ENCODE measurements at places on chromosomes 5 and 9.

- no peak for DNase-seq
Measured at GRCh38 chr9:27412963-27413362, 111.1 kb upstream of the IFNK start.

DNA sequence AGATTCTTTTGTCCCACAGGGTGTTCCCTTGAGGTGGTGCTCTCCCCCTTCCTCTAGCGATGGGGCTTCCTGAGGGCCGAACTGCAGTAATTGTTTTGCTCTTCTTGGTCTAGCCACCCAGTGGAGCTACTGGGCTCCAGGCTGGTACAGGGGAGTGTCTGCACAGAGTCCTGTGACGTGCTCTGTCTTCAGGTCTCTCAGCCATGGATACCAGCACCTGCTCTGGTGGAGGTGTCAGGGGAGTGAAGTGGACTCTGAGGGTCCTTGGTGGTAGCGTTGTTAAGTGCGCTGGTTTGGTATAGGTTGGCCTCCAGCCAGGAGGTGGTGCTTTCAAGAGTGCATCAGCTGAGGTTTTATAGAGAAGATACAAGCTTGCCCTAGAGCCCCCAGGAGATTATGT lies 20.4 kb upstream of the CEP72 start:
- DNase-seq = no peak

GRCh38 chr5:126106029-126106428 lies 317.2 kb upstream of the GRAMD2B start:
- DNase-seq = no peak

GRCh38 chr5:153256-153655 lies 38.0 kb upstream of the LRRC14B start:
- no peak for DNase-seq

GRCh38 chr5:158543539-158544387 lies 556.0 kb downstream of the EBF1 start:
- no peak for DNase-seq

GRCh38 chr5:95649274-95649673 lies 2.7 kb downstream of the RFESD start:
- no peak for DNase-seq

- no peak for DNase-seq
Measured at GRCh38 chr9:15642369-15642962, 89.6 kb downstream of the CCDC171 start.

DNA sequence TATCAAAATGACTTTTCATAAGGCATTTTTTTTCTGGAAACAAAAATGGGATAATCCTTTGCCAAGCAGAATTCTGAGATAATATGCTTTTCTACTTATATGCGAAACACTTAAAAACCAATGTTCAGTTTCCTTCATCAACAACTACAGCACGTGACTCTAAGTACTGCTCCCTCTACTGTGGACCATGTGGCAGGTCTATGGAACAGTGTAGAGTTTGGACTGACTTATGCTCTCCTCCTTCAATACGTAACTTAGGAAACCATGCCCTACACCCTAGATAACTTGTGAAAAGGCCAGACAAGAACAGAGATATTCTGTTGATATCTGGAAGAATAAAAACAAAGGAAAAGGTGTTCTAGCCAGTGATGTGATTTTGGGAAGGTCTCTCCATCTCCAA lies 111.3 kb upstream of the GNA14 start:
- DNase-seq = no peak

DNA sequence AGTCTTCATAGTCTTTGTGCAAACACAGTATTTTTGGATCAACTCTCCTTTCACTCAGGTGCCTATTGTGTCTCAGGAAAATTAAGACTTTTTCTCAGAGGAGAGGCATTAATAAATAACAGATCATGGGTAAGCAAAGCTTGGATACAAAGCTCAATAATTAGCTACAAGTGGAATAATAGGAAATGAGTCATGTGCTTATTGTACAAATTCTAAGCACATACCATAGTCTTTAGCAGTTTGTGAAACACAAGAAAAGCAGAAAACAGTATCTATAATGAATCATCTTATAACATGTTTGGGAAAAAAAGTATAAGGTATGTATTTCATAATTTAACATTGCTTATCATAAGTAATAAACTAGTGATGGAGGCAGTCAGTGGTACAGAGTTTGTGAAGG lies 477.0 kb downstream of the CDH10 start:
- no peak for DNase-seq

GRCh38 chr9:90121762-90122161 lies 517.0 kb downstream of the GADD45G start:
- DNase-seq = no peak

GRCh38 chr5:145941448-145942130 lies 5.2 kb downstream of the SH3RF2 start:
- no peak for DNase-seq

DNA sequence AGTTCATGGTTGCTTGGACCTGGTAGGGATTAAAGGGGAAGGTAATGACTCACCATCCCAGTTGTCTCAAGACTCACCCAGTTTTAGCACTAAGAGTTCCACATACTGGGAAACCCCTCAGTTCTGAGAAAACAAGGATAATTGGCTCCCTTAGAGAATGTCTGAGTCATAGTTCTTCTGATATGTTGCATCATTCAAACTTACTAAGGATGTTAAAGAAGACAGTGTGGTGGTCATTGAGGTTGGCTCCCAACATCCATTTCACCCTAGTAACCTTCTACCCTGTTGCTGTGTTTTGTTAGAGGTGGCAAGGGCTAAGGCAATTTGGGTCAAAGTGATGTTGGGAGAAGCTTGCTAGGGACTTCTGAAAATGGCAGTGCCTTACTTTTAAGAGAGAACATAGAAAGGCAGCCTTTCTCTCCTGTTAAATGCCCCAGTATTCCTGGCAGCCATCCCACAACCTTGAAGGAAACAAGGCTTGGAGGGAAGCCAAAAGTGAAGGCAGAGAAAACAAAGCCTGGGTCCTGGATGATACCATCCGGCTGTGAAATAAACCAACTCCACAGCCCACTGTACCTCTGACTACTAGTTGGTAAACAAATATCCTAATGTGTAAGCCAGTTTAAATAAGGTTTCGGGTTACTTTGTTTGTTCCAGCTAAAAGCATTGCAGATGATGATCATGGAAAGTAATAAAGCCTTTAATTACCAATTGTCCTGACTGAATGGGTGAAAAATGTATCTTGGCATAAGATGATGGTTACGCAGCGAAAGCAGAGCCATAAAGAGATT lies 80.4 kb upstream of the ADAMTSL1 start:
- DNase-seq = no peak

DNA sequence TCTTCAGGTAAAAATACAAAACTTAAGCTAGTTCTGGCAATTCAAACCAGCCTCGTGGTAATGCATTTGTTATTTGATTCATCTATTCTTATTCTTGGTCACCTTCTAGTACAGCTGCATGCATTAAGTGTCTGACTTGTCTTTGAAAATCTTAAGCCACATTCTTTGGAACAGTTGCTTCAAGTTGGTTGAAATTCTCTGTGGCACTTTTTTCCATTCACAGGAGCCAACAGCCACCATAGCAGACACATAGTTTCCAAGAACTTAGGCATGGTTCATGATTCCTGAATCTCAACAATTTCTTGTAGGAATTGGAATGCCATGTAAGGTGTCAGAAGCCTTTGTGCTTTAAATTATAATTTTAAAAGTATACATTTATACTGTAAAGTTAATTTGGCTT lies 47.4 kb upstream of the MEF2C start:
- DNase-seq = no peak

- no peak for DNase-seq
Measured at GRCh38 chr9:16690205-16690604, 180.3 kb downstream of the BNC2 start.

- no peak for DNase-seq
Measured at GRCh38 chr5:2415678-2416077, 335.8 kb downstream of the IRX2 start.

DNA sequence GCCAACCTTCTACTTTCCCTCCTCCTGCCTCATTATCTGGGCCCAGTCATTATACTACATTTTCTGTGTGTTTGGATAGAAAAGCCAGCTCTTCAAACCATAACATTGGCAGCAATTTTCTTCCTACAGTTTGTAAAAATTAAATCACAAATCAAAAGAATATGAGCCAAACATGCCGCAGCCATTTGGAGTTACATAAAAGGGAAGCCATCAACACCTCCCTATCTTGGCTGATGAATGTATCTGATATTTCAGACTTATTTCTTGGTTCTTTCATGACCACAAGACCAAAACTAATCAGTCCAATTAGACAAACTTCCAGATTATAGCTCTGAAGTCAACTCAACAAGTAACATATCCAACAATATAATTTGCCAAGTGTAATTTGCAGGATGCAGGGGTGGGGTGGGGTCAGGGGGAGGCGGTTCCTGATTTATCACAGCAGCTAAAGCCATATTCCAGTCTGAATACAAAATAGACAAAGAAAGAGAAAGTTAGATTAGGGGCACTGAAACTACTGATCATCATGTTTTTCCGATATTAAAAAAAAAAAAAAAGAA lies 89.4 kb upstream of the CNTLN start:
- no peak for DNase-seq

GRCh38 chr9:112041536-112042243 lies 133.4 kb downstream of the SUSD1 start:
- no peak for DNase-seq

DNA sequence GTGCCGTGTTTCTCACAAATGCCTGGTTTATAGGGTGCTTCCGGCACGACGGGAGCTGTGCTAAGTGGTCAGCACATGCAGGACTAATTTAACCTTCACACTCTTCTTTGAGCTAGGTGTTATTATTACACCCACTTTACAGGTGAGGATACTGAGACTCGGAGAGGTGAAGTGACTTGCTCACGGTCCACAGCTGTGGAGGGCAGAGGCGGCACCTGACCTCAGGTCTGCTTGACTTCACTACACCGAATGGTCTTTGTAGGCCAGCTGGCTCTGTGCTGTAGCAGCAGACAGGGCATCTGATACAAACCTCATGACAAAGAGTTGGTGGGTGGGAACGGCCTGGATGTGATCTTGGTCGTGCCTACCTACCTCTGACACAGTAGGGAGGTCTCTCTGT lies 102.0 kb upstream of the BOD1 start:
- DNase-seq = no peak

GRCh38 chr9:113657765-113658544 lies 194.4 kb downstream of the RGS3 start:
- DNase-seq = peak; percentile 84

- DNase-seq = no peak
Measured at GRCh38 chr5:64505769-64506566, at the start of gene RGS7BP. RGS7BP (plus strand) TSS chr5:64506015; CDS start chr5:64506625, 610 bp downstream.

- DNase-seq = no peak
Measured at GRCh38 chr9:69611221-69611620, 61.0 kb downstream of the APBA1 start.

DNA sequence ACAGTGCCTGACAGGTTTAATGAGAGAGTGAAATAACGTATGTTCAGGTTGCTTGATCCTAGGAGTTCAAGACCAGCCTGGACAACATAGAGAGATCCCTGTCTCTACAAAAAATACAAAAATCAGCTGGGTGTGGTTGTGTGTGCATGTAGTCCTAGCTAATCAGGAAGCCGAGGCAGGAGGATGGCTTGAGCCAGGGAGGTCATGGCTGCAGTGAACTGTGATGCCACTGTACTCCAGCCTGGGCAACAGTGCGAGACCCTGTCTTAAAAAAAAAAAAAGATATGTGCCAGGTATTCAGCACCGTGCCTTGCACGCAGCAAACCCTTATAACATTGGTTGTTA lies 38.8 kb upstream of the SPRY4 start:
- DNase-seq = no peak

- DNase-seq = no peak
Measured at GRCh38 chr5:169545762-169546161, 37.8 kb upstream of the SPDL1 start.

- DNase-seq = no peak
Measured at GRCh38 chr9:99516657-99517049, 294.6 kb downstream of the SEC61B start.

GRCh38 chr9:132739710-132740310 lies 69.5 kb downstream of the GTF3C4 start:
- no peak for DNase-seq

DNA sequence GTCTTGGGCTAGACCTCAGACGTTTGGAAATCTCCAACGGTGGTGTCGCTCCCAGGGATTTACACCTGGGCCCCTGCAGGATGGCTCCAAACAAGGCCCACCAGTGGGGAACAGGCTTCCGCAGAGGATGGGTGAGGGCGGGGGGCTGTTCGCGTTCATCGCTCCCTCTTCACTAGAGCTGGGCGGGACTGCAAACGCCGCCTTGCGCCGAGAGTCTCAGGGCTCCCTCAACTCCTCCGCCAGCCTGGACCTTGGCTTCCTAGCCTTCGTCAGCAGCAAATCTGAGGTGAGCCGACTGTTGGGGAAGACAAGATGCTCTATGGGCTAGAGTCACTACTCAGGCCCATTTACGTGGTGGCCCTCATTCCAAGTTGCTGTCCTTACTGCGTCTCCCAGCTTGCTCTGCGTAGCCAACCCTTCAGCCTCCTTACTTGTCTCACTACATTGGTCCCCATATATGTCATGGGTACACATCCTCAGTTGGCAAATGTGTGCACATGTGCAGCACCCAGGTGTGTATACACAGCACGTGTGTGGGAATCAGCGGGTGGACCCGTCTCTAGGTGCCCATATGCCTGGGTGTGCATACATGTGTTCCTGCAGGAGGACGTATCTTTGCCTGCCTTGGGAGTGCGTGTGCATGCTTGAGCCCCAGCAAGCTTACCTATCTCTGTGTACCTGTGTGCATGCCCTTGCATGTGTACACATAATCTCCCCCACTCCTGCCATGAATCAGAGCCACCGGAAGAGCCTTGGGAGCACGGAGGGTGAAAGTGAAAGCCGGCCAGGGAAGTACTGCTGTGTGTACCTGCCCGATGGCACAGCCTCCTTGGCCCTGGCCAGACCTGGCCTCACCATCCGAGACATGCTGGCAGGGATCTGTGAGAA lies 10.5 kb downstream of the RGS14 start:
- no peak for DNase-seq

DNA sequence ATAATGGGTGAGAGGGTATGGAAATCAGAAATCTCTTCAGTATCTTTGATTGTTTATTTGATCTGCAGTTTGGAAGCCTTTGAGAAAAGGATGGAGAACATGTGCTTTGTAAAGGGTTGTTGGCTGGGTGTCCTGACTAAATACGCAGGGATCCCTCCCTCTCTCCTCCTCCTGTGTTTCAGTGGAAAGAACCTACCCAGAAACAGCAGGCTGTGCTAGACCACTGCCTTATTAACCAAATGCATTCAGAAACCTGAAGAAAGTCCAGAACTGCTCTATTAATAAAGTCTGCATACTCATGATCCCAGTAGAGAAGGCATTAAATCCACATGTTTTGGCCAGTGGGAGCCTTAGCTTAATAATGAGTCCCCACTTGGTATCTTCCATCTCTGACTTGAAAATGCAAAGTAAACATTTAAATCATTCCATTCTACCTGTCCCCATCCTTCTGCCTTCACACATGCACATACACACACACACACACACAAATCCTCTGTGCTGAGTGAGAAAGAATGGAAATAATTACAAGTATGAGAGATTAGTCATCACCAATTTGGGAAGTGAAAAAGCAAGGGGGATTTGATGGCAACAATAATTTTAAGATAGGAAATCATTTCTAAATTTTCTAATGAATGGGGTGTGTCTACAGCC lies 10.0 kb upstream of the LECT2 start:
- DNase-seq = no peak

GRCh38 chr5:121478636-121479035 lies 373.0 kb upstream of the FTMT start:
- no peak for DNase-seq

All from stimulated activated CD4-positive, alpha-beta T cell treated with anti-CD3 and anti-CD28 coated beads, Interleukin-4, amount 100 ng/mL, for 48 hours (primary cell).